ENCODE measurements at places on chromosomes 2 and 18.

DNA sequence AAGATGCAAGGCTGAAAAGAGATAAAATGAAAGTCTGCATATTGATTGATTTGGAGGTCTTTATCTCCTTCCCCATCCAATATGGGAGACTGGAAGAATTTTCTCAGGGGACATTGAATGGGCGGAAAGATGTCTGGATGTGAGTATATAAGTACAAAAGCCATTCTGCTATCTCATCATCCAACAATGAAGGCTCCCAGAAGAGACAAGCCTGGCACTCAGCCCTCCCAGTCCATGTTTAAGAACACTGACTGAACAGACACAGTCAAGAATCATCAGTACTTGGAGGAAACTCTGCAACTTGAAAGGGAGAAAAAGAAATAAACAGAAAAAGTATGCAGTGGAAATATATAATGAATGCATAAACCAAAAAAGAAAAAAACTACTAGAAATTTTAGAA is 80.9 kb downstream of the PTRHD1 start:
- no peak for DNase-seq

DNA sequence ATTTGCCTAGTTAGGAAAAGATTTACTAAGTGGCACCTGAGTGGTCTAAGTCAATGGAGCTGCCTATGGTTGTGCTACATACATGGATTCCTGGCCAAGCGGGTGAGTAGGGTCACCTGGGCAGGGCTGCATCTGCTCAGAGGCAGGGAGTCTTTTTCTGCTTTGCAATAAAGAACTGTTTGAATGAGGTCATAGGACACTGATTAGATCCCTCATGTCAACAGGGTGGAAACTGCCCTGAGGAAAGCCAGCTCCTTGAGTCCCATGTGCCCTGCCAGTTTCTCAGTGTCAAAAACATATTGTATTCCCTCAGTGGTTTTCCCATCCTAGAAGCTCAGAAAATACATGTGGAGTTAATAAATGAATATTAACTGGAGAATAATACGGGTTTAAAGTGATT is 4.6 kb downstream of the LAMA3 start:
- DNase-seq, result no peak

- DNase-seq, result no peak
Observed at GRCh38 chr2:72789241-72789640, 36.6 kb downstream of the EXOC6B start.

DNA sequence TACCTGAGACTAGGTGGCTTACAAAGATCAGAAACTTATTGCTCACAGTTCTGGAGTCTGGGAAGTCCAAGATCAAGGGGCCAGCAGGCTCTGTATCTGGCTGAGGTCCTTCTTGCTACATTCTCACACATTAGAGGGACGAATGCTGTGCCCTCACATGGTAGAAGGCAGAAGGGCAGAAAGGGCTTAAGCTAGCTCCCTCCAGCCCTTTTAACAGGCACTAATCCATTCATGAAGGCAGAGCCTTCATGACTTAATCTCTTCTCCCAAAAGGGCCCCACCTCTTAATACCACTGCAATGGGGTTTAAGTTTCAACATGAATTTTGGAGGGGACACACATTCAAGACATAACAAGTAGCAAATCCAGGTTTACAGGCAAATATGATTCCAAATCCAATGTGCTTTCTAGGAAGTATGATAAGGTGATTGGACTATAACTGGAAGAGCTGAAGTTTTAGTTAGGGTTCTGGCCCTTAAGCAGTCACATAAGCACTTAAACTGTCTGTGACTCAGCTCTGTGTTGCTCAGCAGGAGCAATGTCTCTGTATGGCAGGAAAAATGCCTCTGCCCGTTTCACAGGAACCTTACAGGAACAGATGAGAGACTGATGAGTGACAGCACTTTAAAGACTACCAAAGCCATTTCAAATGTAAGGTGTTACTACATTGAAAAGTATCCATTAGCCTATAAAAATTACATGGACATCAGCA is 119.6 kb upstream of the PTPRM start:
- DNase-seq, result no peak

DNA sequence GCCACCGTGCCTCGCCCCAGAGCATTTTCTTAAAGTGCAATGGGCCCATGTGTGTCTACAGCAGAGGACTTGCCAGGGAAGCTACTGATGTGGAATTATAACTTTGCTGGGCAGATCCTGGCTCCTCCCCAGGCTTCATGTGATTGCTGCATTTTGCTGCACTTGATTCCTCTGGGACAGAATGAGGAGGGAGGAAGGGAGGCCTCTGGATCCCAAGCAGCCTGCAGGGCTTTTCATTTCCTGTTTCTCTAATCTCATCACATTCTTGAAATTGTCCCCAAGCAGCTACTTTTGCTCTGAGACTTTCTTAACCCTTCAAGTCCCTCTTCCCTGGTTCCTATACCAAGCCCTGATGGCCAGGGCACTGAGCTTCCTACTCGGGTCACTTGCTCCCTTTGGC is 134.4 kb upstream of the SEC11C start:
- DNase-seq, result no peak

GRCh38 chr2:26847307-26847654 is 651 bp upstream of the DPYSL5 start:
- DNase-seq, result no peak

GRCh38 chr18:46276748-46277147 is 172.6 kb downstream of the HAUS1 start:
- no peak for DNase-seq

GRCh38 chr2:126880324-126880723 is 18.4 kb upstream of the TEX51 start:
- no peak for DNase-seq

GRCh38 chr2:184463102-184463865 is 135.0 kb upstream of the ZNF804A start:
- DNase-seq, result no peak

DNA sequence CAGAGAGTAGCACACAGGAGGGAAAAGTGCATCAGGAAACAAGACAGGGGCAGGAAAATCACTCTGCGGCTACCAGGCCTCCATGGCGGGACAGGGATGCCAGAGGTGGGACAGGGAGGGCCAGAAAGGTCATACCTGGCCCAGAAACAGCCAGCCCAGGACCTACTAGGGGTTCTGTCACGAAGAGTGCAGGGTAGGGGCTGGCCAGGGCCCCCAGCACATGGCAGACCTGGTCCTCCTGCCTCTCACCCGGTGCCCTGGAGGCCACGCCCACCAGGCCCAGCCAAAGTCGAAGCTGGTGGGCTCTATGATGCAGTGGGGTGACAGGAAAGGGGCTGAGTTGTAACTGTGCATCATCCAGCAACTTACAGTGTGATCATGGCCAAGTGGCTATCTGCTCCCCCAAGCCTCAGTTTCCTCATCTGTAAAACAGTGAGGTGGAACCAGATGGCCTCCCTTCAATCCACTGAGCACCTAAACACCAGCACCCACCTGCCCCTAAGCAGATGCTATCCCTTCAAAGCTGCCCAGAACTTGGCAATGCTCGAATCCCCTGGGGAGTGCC is 10.6 kb downstream of the CYP26B1 start:
- no peak for DNase-seq

- DNase-seq, result no peak
Observed at GRCh38 chr2:196289000-196289399, 117.6 kb upstream of the STK17B start.

DNA sequence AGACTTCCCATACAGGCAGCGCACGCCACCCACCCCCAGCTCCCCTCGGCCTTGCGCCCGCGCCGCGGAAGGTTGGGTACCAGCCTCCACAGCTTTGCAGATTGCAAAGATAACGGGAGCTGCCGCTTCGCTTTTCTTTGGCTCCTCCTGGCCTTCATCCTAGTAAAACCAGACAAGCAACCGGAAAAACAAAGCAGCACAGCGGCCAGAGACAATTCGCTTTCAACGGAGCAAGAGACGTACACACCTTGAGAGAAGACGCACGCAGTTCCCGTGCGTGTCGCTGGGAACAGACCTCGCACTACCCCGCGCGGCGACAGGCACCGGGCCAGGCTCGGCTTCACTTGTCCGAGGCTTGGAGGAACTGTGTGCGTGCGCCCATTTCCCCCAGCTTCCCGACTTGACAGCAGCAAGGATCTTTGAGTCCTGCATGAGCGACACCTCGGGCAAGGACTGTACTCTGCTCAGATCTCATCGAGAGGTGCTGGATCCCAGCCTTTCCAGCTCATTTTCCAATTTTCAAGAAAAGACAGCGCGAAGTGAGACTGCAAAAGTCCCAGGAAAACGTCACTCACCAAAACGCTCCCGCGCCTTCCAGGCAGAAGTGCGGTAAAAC is 964 bp downstream of the ZBTB7C start:
- no peak for DNase-seq

GRCh38 chr2:114201781-114202180 is 240.7 kb upstream of the DPP10 start:
- DNase-seq, result no peak

DNA sequence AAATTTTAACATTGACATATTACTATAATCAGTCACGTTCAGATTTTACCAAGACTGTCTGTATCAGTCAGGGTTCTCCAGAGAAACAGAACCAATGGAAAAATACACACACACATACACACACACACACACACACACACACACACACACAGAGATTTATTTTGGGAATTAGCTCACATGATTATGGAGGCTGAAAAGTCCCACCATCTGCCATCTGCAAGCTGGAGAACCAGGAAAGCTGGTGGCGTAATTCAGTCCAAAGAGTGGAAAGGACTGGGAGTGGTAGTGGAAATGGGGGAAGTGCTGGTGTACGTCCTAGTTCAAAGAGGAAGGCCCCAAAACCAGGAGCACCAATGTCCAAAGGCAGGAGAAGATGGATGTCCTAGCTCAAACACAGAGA is 166.4 kb downstream of the AKAIN1 start:
- no peak for DNase-seq

DNA sequence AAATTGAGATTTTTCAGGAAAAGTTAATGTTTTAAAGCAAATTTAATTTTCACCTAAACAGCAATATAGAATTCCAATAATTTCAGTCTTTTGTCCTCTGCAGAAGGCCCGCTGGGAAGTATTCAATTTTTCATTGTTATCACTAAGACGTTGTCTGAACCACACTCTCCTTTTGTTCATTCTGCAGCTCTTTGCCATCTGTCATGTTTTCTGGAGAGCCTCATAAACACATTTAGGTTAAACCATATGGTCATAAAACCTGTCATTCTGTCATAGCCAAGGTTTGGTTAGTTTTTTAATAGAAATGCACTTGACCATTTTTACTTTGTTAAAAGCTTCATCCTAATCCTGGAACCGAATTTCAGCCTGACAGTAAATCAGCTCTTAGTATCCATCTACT is 54.0 kb upstream of the PGAP1 start:
- peak; percentile 60 for DNase-seq

DNA sequence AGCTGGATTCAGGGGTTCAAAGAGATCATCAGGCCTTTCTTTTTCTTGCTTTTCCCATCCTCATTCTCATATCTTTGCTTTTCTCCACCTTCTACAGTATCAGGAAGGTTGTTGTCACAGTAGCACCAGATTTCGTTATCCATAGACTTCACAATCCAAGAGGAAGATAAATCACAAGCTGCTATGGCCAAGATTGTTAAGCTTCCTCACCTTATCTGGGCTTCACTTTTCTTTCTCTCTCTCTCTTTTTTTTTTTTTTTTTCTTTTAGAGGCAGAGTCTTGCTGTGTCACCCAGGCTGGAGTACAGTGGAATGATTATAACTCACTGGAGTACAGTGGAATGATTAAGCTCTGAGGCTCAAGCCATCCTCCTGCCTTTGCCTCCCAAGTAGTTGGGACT is 93.5 kb downstream of the TTC27 start:
- no peak for DNase-seq

DNA sequence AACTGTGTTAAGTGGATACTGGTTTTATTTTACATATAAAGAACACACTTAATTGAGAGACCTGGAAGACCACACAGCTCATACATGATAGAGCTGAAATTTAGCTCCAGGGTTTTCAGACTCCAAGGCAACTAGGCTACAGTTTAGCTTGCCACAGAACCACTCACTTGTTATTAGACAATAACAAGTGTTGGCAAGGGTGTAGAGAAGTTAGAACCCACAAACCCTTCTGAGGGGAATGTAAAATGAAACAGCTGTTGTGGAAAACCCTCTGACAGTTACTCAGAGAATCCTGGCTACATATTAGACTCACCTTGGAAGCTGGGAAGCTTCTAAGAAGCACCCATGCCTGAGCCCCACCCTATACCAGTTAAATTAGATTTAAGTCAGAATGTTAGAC is 75.3 kb downstream of the MAP3K20 start:
- no peak for DNase-seq

- no peak for DNase-seq
Observed at GRCh38 chr18:12478269-12479047, 70.7 kb downstream of the PRELID3A start.

GRCh38 chr2:88248280-88248828 is 78.2 kb downstream of the THNSL2 start:
- DNase-seq, result no peak

- peak; percentile 96 for DNase-seq
Observed at GRCh38 chr2:55839182-55839819, 84.3 kb downstream of the EFEMP1 start.

- DNase-seq, result no peak
Observed at GRCh38 chr2:73837847-73838585, 9.3 kb downstream of the STAMBP start.

DNA sequence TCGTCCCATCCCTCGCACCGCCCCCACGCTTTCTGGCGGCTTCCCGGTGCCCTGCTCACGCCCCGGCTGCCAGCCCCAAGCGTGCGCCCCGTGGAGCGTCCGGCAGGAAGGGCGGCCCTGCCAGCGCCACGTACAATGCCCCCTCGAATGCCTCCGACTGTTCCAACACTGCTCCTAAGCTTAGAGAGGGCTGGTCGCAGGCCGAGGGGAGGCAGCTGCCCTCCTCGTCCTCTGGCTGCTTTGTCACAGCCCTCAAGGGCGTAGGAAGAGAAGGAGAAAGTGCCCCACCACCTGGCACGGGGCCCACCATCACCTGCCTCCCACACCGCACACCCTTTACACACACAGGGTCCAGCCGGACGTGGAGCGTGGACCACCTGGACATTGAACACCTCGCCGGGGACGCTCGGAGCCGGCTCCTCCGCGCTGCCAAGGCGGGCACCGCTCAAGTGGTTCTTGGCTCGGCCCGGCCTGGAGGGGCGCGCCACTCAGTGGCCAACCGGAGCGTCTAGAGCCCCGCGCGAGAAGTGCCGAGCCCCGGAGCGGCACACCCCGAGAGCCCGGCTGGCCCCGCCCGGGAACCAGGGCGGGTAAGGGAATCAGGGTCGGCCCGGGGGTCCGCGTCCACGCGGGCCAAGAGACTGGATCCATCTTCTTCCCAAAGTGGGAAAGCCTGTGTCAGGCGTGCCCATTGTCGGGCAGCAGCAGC is 830 bp downstream of the DNER start:
- DNase-seq, result peak; percentile 23

- DNase-seq, result no peak
Observed at GRCh38 chr2:235444101-235444597, 49.7 kb upstream of the AGAP1 start.

DNA sequence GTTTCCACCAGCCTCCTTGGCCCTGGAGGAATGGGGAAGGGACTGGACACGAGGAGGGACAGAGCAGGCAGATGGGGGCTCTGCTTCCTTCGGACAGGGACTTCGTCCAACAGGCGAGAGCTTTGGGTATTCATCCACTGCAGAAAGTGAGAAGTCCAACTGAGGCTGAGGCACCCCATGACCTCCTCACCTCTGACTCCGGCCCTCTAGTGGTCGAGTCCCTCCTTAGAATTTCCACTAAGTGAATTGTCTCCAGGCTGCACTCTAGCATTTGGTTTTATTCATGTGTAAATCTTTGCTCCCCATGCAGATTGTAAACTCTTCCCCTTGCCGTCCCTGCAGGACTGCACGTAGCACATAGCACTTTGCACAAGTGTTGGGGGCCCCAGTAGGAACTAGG is 75.6 kb downstream of the TMEM247 start:
- no peak for DNase-seq
